Gastroesophageal sphincter (tissue), 4 donors: ENCODE measurements at places on chromosomes 4 and X. TPM values are rescaled to one million over a fixed set of nuclear protein-coding genes. Genes with fewer than 3 reads are reported as not detected.

Gene SMIM10L2A
- total RNA-seq = 0.47 TPM

DNA sequence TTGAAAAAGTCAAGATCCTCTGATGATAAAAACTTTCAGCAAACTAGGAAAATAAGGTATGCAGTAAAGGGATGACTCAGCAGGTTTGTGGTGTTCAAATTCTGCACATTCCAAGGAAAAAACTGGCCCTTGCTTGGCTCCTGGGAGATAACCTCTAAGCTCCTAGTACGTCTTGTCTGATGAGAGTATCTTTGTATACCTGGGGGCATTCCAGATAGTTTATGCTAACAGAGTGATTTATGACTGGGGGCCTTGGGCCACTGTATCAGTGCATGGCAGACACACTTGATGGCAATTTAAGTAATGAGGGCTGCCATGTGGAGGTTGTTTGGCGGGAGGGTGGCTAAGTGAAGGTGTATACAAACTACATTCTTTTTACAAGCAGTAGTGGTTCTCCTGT is 56.9 kb downstream of the NSG1 start:
- ATAC-seq = no peak

Gene VEGFC
- total RNA-seq = 3.0 TPM

DNA sequence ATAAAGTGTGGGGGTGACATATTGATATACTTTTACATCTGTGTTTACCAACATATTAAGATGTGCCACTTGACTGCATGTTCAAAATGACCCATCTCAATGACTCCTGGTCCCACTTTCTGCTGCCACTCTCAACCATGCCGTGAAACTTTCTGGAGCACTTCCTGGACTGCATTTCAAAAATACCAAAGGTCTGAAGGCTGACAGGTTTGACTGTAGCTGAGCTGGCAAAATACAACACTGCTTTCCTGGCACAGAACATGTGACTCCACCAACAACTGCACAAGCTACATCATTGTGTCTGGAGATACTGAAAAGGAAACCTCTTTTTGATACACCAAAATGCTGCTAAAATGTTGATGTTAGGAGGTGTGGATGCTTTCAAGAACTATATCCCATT is 184.8 kb downstream of the UNC5C start:
- ATAC-seq = no peak

Gene SLC6A14
- total RNA-seq = 1.0 TPM

Gene ZIC3
- total RNA-seq = not detected

- ATAC-seq = no peak
These were observed 92.5 kb downstream of the TLL1 start for GRCh38 chr4:165965503-165965902.

Gene MTMR8
- total RNA-seq = 5.8 TPM

Gene CXCL13
- not detected for total RNA-seq

Gene AASDH
- 7.4 TPM for total RNA-seq

Gene MAGEA9B
- total RNA-seq = not detected

- no peak for ATAC-seq
These were observed 92.5 kb downstream of the GASK1B start for GRCh38 chr4:158080354-158080753.

Gene JADE1
- total RNA-seq = 45.5 TPM

DNA sequence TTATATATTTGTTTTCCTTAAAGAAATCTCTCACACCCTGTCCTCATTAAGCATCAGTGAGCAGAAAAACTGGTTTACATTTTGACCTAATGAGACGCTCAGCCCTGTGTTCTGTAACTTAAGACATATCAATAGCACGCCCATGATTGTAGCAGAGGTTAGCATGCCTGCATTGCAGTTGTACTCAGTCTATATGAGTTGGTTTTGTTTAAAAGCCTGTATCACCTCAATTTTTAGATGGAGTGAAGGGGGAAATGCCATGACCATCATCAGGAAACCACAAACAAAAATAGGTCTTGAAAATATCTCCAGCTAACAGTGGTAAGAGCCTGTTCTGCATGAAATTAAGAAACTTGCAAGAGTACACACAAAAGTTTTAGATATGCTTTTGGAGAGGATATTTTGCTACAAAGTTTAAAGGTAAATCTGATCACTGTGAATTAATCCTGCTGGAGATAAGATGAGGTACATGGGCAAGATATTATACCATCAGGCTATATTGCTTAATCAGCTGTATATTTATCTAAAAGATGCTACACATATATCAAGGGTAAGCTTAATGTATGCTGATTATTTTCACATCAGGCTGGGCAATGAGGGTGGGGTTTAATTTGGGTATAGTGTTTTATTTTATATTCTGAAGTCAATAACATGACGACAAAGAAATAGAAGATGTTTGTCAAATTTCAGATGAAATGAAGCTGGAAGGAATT is 13.1 kb upstream of the COQ2 start:
- ATAC-seq = no peak

Gene MAGEA8
- total RNA-seq = not detected

DNA sequence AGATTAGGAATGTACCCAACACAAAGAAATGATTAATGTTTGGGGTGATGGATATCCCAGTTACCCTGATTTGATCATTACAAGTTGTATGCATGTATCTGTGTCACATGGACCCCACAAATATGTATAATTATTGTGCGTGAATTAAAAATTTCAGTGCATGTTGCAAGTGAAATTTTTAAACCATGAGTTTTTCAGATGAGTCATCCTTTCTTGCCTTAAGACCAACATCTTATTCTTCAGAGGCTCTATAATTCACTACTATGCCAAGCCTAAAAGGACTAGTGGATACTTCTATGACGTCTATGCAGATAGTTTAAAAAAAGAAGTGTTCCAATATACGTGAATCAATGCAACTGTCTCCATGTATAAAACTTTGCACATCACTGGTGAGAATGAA is 113.0 kb upstream of the SH3RF1 start:
- no peak for ATAC-seq

Gene UGT2A3
- not detected for total RNA-seq

DNA sequence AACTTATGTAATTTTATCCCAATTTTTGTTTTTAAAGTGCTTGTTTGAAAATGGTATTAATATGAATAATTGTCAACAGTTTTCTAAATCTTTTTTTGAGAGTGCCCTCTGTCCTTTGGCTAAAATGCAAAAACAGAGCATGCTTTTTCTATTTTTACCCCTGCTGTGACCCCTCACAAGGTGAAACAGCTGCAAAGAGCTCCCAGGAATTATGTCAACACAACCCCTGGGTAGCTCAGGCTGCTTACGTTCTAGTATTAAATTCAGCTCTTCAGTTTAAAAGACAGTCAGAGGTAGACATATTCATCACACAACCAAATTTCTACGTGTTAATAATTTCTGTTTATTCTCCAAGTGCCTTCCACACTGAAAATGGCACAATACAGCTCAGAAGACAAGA is 367.5 kb downstream of the PRDM5 start:
- no peak for ATAC-seq

DNA sequence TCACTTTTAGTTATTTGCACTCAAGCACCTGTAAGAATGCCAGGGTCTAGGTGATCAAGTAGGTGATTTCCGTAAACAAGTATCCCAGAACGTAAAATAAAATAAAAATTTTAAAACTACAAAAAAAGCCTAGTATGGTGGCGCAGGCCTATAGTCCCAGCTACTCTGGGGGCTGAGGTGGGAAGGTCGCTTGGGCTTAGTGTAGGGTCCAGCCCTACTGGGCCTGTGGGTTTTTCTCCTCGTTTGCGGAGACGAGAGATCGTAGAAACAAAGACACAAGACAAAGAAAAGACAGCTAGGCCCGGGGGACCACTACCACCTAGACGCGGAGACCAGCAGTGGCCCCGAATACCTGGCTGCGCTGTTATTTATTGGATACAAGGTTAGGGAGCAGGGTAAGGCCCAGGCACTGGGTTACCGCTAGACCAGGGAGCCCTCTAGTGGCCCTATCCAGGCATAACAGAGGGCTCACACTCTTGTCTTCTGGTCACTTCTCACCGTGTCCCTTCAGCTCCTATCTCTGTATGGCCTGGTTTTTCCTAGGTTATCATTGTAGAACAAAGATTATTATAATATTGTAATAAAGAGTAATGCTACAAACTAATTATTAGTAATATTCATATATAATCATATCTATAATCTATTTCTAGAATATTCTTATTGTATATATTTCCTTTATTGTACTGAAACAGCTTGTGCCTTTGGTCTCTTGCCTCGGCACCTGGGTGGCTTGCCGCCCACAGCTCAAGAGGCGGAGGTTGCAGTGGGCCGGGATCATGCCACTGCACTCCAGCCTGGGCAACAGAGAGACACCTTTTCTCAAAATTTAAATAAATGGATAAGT is 38.4 kb downstream of the SAGE1 start:
- no peak for ATAC-seq

- no peak for ATAC-seq
These were observed 48.4 kb upstream of the SPANXN4 start for GRCh38 chrX:142977128-142977914.

DNA sequence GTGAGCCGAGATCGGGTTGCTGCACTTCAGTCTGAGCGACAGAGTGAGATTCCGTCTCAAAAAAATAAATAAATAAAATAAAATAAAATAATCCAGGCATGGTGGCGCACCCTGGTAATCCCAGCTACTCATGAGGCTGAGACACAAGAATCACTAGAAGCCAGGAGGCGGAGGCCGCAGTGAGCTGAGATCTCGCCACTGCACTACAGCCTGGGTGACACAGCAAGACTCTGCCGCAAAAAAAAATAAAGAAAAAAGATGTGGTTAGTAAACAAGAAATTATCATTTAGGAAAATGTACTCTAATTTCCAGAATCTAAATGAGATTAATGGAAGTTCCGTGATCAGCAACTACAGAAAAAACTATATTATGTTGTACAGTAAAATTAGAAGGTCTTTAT is 14.5 kb upstream of the LRBA start:
- ATAC-seq = no peak

GRCh38 chr4:54484383-54484782 is 173.4 kb upstream of the KIT start:
- no peak for ATAC-seq

DNA sequence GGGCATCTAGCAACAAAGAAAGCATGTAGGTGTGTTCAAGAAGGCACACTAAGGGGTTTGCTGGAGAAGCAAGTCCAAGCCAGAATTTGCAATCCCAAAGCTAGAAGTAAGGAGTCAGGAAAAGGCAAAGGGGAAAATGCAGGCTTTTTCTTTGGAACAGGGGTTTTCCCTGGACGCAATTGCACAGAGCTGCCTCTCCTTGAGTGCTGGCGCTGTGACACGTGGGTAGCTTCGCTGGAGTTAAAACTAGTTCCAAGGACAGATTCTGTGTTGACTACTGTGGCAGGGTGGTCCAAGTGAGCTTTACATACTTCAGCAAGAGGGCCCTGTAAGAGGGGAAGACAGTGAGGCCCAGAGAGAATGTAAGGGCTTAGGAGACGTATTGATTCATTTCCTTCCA is 277.1 kb downstream of the ADGRA3 start:
- ATAC-seq = no peak

Gene TEC
- total RNA-seq = 4.1 TPM

DNA sequence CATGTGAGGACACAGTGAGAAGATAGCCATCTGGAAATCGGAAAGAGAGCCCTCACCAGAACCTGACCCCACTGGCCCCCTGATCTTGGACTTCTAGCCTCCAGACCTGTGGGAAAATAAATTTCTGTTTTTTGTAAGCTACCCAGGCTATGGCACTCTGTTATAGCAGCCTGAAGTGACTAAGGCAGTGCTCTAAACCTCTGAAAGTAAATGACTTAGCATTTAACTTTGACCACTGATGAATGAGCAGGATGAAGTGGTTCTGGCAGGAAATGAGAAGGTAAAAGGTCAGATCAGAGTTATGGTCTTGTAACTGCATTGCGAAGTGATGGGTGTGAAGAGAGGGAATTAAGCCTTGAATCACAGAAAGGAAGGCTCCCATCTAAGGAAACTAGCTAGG is 17.0 kb downstream of the GPAT3 start:
- no peak for ATAC-seq

DNA sequence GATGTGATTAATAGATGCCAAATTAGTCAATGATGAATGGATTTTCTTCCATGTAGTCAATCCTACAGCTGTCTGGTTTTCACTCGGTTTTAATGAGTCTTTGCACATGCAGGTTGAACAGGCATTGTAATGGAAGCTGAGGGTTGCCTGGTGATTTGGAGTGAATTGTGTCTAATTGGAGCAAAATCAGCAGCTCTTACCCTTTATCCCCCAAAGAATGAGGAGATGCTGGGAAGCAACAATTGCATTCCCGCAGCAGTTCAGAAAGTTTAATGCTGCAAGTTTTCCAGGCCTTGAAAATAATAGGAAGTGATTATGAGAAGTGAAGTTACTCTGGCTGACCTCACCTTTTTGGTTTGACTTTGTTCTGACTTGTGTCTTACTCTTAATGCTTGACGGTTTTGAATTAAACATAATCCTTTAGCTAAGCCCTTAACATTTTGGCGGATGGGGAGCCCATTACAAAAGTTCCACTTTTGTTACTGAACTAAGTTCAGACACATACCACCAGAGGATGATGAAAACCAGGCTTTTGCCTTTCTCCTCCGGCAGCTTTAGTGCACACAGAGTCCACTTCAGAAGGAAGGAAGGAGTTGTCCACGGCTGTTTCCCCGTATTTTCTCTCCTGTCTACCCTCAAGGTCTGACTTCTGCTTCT is 78.8 kb upstream of the TBC1D9 start:
- no peak for ATAC-seq

GRCh38 chr4:152973629-152974467 is 37.7 kb downstream of the FHDC1 start:
- no peak for ATAC-seq

DNA sequence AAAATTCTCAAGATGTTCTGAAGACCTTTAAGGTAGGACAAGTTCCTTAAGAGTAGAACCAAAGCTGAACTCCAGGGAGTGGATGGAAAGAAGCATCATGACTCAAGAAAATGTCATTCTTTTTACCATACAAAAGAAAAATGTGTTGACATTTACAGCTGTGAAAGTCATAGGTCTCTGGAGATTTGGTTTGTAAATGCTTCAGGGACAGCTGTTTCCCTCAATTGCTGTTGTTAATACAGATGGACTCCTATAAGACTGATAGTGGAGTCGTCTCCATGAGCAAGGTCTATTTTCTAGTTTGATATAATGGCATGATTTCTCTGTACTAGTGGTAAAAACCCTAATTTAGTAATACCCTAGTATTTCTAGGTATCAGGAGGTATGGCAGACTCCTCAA is 101.7 kb downstream of the PHOX2B start:
- no peak for ATAC-seq

Gene CXCL1
- 10.5 TPM for total RNA-seq

Gene ATG4A
- total RNA-seq = 12.0 TPM

DNA sequence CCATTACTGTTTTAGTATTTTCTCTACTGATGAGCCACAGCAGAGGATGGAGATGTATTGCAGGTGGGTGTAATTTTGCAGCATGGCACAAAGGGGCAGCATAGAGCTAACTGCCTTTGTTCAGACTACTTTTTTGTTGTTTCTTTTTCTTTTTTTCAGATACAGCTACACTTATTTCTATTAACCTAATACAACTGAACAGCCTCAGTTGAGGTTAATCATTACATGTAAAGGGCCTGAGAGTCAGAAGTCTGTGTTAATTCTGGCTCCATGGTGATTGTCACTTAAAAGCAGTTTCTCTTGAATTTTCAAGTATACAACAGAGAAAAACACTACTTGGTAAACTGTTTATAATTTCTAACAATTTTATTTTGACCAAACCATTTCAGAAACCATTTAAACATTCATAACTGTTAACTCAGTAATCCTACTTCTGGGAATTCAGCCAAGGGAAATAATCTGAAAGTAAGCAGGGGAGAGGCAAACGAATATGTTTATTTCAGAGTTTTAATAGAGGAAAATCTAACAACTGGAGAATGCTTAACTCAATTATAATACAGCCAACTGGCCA is 13.9 kb upstream of the PPEF2 start:
- peak; percentile 53 for ATAC-seq
